ENCODE measurements at places on chromosomes 3 and 15. TPM values are rescaled to one million over a fixed set of nuclear protein-coding genes. Genes with fewer than 3 reads are reported as not detected.

The CCRL2 gene
- 1.1 TPM for polyA plus RNA-seq

The PLCB2 gene
- polyA plus RNA-seq = 7.7 TPM

DNA sequence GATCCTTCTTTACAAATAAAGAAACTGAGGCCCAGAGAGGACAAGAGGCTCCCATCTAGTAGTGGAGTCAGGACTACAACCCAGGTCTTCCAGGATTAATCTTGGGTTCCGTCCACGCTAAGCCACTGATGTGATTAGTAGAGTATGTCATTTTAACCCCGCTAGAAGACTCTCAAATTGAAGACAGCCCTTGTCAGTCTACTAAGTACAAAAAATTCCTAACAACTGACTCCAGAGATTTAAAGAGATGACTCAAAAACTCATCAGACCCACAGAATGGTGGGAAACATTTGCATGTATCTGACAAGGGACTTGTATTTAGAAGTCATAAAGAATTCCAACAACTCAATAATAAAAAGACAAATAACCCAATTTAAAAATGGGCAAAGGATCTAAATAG, 145.3 kb downstream of the CNTN3 start:
- no peak for DNase-seq

- DNase-seq = no peak
Observed at GRCh38 chr3:18723206-18723810, 298.2 kb upstream of the SATB1 start.

DNA sequence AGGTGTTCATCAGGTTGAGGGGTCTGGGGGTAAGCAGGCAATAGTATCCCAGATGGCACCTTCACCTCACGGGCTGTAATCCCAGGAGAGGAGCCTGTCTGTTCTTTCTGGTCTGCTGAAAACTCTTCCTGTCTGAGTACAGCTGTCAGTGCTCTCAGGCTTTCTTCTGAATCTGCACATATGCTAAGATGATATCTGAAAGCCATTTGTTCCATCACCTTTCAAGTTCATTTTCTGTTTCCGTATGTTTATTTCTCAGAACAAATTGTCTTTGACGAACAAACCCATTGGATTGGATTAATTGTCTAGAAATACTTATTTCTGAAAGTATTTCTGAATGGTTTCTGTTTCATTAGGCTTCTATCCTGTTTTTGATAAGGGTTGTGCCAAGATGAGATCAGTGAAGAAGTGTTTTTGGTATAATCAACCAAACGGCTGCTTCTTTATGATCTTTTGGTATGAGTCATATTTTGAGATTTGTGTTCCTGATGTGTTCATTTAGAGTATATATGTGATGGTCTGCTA, 13.3 kb downstream of the ZNF592 start:
- DNase-seq = no peak

DNA sequence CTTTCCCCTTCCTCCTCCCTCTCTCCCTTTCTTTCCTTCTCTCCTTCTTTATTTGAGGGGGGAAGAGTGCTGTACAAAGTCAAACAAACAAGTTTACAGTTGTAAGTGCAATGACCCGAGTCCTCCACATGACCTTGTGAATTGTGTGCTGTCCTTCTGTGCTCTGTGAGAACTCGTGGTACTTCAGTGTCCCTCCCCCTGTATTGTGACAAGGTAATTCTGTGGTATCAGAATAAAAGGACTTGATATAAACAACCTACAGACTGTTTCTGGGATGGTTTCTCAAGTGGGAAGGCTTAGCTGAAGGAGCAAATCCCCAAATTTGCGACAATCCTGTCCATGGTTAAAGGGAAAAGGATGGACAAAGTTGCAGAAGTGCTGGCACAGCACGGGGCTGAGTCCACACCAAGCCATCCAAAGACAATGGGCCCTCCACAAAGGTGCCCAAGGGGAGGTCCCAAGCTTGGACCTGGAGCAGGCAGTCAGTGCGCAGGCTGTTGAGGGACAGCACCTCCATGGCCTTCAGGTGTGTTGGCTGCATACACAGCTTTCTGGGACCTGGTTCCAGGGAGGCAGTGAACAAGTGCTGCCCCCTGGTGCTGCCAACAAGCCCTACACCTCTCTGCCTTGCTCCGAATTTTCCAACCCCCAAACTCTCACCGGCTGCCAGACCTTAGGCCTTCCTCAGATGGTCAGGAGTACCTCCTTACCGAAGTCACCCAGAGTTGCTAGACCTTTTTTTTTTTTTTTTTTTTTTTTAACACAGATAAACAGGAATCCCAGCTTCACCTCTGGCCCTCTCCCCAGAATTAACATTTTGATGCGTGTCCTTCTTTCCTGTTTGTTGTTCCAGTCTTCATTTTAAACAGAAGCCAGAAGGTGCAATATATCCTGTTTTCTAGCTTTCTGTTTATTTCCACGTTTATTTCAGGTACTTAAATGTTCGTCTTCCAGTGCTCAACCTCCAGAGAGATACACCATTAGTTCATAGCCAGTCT, 2.6 kb upstream of the APEH start:
- DNase-seq = peak; percentile 63

- DNase-seq = no peak
Observed at GRCh38 chr3:130619196-130619595, 102.2 kb downstream of the COL6A6 start.

The SCG3 gene
- polyA plus RNA-seq = 0.04 TPM

- no peak for DNase-seq
Observed at GRCh38 chr3:79326642-79327041, 441.2 kb downstream of the ROBO1 start.

GRCh38 chr15:95669146-95669922, 661.2 kb upstream of the NR2F2 start:
- DNase-seq = peak; percentile 8

- no peak for DNase-seq
Observed at GRCh38 chr3:66432767-66433521, 67.9 kb downstream of the LRIG1 start.

DNA sequence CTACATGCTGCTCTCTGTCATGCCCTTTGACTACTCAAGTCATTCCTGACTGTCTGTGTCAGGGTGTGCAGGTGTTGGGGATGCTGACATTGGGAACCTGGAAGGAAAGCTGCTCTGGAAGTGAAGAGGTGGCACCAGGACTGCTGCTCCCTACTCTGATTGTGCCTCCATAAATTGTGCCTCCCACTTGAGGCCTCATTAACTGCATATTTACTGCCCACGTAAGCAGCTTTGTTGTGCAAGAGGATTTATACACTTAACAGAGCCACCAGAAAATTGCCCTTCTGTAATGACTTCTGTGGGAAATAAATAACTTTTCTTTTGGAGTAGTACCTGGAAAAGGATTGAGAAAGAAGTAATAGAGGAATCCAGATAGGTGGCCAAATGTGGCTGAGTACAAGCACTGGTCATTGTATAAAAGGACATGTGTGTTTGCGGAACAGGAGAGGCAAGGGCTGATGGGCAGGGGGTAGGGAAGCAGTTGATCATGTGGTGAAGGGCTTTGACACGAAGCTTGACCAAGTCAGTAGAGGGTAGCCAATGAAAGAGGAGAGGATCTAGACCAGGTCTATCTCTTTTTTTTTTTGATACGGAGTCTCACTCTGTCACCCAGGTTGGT, 24.8 kb downstream of the IL20RB start:
- no peak for DNase-seq

DNA sequence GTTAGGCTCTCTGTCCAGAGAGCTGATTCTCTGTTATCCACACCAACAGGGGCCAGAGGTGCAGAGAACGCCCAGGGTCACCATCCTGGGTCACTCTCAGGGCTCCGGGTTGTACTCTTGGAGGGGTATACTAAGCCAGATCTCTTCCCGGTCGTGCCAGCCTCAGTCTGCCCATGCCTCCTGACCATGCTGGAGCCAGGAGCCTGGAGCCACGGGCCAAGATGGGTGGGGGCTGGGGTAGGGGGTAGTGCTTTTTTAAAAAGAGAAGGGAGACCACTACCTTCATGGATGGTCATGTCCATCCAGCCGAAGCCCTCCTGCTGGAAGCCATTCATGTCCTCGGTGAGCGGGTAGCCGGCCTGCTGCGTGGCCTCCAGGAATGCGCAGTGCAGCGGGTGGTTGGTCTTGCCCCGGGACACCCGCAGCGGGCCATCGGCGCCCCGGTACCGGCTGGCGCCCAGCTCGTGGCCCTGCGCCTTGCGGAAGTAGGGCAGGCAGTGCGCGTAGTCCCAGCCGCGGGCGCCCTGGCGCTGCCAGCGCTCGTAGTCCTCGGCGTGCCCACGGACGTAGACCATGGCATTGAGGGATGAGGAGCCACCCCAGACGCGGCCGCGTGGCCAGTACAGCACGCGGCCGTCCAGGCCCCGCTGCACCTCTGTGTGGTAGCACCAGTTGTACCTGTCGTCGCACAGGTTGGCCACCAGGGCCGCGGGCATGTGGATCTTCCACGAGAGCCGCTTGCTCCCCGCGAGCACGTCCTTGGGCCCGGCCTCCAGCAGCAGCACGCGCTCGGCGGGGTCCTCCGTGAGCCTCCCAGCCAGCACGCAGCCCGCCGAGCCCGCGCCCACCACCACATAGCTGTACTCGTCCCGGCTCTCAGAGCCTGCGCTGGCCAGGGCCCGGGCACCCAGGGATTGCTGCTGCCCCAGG, 22.9 kb downstream of the CHDH start:
- no peak for DNase-seq

GRCh38 chr3:173938159-173938558, 540.6 kb downstream of the NLGN1 start:
- DNase-seq = no peak

GRCh38 chr3:15486979-15487378, 34.5 kb downstream of the COLQ start:
- DNase-seq = no peak

The NPAP1 gene
- polyA plus RNA-seq = not detected

- DNase-seq = no peak
Observed at GRCh38 chr3:17935222-17935621, 192.8 kb upstream of the TBC1D5 start.

DNA sequence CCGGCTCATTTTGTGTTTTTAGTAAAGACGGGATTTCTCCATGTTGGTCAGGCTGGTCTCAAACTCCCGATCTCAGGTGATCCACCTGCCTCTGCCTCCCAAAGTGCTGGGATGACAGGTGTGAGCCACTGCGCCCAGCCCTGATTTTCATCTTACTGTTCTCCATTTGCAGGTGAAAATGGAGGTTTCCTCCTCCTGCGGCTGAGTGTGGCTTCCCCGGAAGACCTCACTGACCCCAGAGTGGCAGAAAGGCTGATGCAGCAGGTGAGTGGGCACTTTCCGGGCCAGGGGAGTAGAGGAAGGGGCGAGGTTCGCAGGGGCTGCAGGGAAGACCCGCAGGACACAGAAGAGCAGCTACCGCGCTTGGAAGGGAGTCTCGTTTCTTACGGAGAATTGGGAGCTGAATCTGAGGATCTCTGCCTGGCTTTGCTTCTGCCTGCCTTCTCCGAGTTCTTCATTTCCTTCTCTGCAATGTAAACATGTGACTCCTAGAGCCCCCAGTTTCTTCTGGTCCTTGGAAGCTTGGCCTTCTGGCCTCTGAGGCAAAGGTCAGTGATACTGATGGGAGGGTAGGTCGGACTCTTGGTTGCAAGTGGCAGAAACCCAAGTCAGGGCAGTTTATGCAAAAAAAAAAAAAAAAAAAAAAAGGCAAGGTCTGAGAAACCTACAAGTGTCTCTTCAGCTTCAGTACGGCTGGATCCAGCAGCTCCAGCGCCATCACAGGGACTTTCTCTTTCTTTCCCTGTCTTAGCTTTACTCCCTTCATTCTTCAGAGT, 8.9 kb downstream of the MUC20 start:
- no peak for DNase-seq

The CFAP91 gene
- polyA plus RNA-seq = 0.21 TPM

GRCh38 chr3:121895121-121895520, 920 bp downstream of the SLC15A2 start:
- no peak for DNase-seq

The ALG1L2 gene
- polyA plus RNA-seq = not detected

- DNase-seq = no peak
Observed at GRCh38 chr3:171284308-171285075, 175.7 kb downstream of the TNIK start.

- no peak for DNase-seq
Observed at GRCh38 chr3:27200721-27201489, 168.3 kb downstream of the NEK10 start.

GRCh38 chr15:91338766-91339165, 238.7 kb downstream of the SV2B start:
- DNase-seq = no peak

The MNS1 gene
- polyA plus RNA-seq = 0.88 TPM

- no peak for DNase-seq
Observed at GRCh38 chr15:100189849-100190248, 151.9 kb downstream of the ADAMTS17 start.

DNA sequence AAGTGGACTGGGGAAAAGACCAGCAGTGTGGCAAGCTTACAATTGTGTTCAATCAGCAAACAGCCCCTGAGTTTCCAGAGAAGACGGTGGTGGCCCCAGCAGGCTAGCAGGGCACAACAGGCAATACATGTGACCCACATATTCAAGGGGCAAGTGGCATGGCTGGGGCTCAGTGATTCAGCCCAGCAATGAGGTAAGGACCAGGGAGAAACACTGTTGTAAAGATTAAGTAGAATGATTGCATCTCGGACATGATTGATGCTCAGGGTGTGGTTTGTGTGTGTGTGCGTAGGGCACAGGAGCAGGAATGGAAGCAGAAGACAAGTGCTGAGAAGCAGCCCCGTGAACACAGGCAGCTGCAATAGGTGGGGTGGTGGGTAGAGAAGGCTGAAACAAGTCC, 37.9 kb downstream of the KLHL6 start:
- no peak for DNase-seq

DNA sequence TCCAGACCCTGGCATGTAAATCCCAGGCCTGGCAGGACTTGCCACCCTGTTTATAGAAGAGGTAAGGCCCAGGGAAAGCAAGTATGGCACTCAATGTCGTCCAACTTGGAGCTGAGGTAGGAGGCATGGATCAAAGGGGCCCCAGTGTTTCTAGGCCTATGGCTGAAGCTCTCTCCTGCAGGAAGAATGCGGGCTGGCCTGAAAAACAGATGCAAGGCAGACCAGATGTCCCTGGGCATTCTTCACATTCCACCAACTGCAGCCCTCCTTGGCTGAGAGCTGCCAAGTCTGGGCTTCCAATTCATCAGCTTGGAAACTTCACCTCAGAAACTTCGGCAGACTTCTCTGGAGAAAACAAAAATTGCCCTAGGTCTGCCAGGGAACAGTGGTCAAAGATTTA, 22.2 kb downstream of the MESD start:
- no peak for DNase-seq

The KIF7 gene
- 1.3 TPM for polyA plus RNA-seq

Measured in heart left ventricle (tissue), 16 donors.